ENCODE measurements at places on chromosomes 4 and X.

- peak; percentile 94 for DNase-seq
These were observed 557 bp upstream of the FAM53A start for GRCh38 chr4:1684506-1685234.

GRCh38 chr4:115149106-115149505 is 35.7 kb upstream of the NDST4 start:
- no peak for DNase-seq

DNA sequence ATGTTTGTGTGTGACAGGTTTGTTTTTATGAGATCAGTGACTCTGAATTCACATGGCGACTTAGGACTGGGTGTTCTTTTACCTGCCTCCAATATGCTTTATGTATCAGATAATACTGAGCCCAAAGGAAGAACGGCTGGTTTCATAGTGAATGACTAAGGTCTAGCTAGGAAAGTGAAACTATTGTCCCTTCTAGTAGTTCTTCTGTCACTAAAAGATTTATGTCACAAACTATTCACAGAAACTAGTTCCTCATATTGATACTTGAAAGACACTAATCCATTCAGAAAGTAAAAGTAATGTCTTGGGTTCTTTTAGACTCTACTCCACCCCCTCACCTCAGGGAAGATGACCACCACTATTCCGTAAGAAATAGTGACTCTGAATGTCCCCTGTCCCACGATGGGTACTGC is 81.7 kb downstream of the EGF start:
- no peak for DNase-seq

DNA sequence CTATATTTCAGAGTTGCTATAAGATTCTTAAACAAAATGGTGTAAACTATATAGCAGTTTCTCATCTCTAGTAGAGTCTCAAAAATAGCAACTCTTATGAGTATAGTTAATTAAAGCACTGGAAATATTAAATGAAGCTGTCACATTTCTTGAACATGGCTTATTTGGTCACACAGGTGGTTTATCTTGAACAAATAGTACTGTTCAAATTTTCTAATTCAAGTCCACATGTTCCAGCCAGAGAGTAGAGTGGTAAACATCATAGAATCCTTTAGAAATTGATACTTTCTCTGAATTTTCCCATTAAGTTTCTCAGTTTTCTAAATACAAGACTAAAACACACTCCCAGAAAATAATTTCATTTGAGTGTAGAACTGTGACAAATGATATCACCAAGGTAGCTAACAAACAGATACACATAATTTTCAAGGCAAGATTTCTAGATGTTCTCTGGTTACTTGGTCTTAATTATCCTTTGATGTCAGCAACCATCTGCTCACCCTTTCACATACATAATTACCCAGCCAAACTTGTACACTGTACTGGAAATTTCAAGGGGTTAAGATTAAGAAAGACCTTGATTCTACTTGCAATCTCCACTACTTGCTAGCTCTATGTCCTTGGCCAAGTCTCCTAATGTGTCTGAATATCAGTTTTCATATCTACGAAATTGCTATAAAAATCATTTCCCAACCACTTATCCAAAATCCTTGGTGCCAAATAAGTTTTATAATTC is 24.3 kb upstream of the PAK3 start:
- DNase-seq = no peak
